Caki2 (cell line): ENCODE measurements at places on chromosomes 13 and 19.

DNA sequence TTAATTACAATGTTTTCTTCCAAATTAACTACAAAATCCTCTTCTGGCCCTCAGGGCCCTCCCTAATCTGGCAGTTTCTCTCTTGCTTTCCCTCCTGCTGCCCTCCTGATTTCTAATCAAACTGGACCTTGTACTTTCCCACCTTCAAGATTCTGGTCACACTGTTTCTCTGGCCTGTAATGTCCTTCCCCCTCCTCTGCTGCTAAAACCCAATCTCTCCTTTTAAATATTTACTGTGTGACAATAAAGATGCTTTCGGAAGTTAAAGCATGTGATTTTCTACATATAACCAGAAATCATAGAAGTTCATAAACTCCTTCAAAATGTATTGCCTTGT is 14.1 kb upstream of the HMGB1 start:
- no peak for DNase-seq

- DNase-seq = no peak
Observed at GRCh38 chr13:97174638-97175037, 47.5 kb upstream of the MBNL2 start.

GRCh38 chr13:25286308-25286968 is 850 bp downstream of the MTMR6 start:
- peak; percentile 30 for DNase-seq

DNA sequence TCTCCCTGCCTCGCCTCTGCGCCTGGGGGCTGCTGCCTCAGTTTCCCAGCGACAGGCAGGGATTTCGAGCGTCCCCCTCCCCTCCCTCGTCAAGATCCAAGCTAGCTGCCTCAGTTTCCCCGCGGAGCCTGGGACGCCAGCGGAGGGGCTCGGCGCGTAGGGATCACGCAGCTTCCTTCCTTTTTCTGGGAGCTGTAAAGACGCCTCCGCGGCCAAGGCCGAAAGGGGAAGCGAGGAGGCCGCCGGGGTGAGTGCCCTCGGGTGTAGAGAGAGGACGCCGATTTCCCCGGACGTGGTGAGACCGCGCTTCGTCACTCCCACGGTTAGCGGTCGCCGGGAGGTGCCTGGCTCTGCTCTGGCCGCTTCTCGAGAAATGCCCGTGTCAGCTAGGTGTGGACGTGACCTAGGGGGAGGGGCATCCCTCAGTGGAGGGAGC is 722 bp upstream of the ICAM1 start:
- no peak for DNase-seq

DNA sequence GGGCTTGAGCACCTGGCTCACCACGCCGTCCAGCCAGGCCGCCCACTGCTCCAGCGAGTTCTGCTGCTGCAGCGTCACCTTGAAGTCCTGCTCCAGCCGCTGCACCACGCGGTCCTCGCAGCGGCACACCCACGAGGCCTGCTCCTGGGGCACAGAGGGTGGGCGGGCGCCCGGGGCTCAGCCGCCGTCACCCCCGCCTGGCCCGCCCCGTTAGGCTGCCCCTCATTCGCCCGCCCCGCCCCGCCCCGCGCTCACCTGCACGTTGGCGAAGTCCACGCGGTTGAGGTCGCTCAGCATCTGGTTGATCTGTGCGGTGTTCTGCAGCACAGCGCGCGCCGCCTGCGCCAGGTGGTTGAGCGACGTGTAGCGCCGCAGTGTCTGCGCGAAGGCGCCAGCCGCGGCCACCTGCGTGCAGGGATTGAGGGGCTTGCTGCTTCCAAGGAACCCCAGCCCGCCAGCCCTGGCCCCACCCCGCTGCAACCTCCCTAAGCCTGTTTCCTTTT is 11.3 kb downstream of the DCAF15 start:
- no peak for DNase-seq

DNA sequence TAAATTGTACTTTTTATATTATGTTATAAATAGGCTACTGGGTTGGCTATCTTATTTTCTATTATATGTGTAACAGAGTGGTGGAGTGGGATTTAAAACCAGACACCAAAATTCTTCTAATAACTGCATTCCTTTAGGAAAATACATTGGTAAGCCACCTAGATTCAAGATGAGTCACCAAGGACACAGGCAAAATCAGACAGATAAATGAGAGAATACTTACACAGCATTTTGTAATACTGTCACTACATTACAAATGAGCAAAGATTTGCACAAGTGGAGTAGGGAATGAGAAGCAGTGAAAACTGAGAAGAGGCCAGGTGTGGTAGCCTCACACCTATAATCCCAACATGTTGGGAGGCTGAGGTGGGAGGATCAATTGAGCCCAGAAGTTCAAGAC is 6.2 kb upstream of the SPART start:
- DNase-seq = no peak

- no peak for DNase-seq
Observed at GRCh38 chr19:43811837-43812236, 9.6 kb upstream of the LYPD5 start.

GRCh38 chr19:46381756-46382345 is 31.5 kb downstream of the CCDC8 start:
- DNase-seq = no peak

DNA sequence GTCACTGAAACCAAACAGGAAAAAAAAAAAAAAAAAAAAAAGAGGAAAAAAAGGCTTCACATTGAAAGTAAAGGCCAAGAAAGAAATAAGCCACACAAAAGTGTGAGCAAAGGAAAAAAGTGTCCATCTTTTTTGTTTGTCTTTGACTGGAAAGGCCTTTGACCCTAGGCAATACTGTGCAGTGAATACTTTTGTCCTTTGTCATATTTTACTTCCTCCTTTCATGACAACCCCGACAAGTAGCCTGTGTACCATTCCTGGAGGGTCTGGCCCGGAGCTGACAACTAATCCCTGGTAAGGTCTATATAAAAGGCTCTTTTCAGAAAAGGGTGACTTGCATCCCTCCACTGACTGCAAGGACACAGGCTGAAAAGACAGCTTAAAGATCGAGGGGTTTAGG is 12.9 kb upstream of the MICU2 start:
- peak; percentile 28 for DNase-seq

- DNase-seq = no peak
Observed at GRCh38 chr13:100273138-100273537, 184.2 kb downstream of the PCCA start.

- DNase-seq = no peak
Observed at GRCh38 chr13:32426990-32427851, 709 bp downstream of the N4BP2L1 start.

- DNase-seq = no peak
Observed at GRCh38 chr13:39483326-39483725, 119.7 kb downstream of the LHFPL6 start.

DNA sequence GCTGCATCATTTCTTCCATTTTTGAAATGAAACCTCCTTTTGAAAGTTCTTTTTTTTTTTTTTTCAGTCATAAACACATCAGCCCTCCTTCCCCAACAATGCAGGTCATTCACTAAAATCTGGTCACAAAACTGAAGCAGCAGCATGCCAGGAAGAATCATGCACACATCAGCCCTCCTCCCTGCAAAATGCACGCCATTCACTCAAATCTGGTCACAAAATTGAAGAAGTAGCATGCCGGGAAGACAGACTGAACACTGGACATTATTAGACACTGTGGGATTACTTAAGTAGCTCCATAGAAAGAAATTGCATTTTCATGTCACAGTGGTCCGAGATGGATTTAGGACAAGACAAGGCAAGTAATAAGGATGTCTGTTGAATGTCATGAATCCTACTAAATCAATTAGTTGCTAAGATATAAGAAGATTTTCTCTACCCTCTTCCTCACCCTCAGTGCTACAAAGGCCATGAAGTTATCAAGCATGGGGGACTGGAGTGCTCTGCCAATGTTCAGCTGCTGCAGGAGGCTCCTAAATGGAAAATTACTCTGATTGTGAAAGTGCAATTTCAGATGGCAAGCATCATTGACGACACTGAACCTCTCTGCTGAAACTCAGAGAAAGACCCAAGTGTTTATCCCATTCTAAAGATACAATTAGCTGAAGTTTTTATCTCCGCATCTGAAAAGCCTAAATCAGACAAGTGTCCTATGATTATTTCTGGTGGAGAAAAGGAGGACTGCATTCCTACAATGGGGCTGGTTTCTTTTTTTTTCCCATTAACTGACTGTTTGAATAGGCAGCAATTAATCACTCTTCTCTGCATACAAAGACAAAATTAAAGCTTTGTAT is 913.2 kb downstream of the DIAPH3 start:
- no peak for DNase-seq

DNA sequence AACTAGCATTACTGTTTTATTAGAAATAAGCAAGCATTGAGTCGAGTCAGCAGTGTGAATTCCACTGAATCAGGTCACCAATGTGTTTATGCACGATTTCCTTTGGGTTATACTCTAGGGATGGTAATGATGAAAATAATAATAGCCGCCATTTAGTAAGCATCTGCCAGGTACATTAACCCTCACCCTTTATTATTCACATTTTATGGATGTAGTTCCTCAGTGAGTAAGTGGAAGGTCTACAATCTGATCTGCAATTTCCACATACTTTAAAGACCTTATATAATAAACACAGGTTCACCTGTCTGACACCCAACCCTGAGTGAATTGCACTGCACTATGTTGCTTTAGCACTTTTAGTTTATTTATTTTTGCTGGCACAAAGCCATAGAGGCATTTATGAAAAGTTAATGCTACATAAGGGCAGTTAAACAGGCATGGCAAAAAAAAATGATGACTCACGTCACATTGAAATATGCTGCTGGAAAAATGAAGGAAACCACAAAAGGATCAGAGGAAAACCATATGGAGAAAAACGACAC is 122.4 kb downstream of the TRPC4 start:
- DNase-seq = peak; percentile 83

DNA sequence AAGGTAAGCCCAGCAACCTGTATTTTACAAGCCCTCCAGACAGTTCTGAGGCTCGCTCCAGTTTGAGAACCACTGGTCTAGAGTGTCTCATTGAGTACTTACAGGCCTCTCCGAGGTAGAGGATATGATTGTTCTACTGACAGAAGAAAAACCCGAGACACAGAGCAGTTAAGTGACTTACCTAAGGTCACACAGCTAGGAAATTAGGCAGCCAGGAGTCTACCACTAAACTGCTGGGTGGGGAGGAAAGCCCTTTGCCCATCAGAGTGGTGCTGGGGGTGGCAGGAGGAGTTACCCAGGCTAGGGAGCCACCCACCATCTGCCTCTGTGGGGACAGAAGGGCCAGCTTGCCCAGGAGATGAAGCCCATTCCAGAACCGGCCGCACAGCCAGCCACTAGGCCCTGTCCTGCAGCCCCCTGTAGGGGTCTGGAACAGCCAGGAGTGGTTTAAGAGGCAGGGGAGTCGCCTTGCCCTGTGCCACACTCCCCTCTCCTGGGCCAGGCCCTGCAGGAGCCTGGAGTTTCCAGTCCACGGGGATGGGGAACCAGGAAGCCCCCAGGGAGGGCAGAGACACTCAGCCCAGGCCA is 703 bp downstream of the RASGRP4 start:
- no peak for DNase-seq

GRCh38 chr19:51710163-51710562 is 13.6 kb downstream of the HAS1 start:
- DNase-seq = no peak

DNA sequence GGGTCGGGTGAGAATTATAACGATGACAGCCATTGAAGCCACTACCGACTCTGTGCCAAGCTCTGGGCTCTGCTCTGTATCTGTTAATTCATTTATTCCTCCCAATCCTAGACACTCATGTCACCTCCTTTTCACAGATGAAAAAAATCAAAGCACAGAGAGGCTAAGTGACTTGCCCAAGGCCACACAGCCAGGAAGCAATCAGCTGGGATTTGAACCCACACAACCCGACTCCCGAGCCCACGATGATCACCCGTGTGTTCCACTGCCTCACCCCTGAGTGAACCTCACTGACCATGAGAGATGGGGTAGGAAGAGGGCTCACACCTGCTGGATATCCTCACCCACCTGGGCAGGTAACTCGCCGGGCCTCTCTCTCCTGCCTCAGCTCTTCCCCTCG is 40.1 kb downstream of the ZNF473 start:
- DNase-seq = no peak

- no peak for DNase-seq
Observed at GRCh38 chr13:110873639-110874507, 41.0 kb downstream of the ANKRD10 start.

DNA sequence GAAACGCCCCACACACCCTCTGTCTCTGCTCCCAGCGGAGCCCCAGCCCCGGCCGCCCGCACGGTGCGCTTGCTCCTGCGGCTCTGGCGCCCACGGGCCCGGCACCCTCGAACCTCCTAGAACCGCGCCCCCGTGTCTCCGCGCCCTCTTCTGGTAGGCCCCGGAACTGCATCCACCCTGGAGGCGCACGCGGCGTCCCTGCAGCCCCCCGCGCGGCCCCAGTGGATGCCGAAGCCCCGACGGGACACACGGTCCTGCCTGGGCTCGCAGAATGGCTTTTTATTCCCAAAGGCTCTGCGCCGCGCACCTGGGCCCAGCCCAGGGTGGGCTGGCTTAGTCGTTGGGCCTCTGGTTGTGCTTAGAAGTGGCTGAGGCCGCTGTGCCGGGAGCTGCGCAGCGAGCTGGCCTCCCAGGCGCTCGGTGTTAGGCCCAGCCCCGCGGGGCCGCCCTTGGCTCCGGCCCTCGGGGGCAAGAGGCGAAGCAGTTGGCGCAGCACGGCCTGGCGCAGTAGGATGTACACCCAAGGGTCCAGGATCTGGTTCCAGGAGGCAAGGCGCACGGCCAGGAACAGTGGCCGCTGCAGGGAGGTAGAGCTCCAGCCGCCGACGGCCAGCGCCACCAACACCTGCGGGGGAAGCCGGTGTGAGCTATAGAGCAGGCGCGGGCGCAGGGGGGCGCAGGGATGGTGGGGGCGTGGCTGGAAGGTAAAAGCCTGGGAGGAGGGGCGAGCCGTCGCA is 2.8 kb downstream of the PTGER1 start:
- DNase-seq = no peak

DNA sequence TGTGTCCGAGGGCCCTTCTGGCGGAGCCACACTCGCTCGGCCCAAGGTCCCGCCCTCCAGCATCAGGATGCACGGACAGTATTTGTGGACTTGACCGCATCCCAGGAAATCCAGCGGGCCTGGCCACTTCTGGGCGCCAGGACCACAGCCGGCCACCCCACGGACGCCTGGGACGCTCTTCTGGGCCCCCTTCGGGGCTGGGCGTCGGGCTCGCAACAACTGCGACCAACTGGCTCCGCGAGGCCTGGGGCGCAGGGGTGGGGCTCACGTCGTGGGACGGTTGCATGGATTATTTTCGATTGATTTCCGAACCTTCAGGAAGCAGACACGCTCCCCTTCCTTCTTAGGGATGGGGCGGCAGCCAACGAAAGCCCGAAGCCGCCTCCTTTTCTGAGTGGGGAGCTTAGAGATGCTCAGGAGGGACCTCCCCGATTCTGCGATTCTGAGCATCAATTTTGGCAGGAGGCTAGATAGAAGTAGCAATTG is 521 bp upstream of the NUP58 start:
- no peak for DNase-seq

GRCh38 chr13:40984668-40985366 is 34.3 kb downstream of the ELF1 start:
- DNase-seq = no peak

- DNase-seq = peak; percentile 64
Observed at GRCh38 chr13:23506807-23507291, 63.4 kb upstream of the TNFRSF19 start.

DNA sequence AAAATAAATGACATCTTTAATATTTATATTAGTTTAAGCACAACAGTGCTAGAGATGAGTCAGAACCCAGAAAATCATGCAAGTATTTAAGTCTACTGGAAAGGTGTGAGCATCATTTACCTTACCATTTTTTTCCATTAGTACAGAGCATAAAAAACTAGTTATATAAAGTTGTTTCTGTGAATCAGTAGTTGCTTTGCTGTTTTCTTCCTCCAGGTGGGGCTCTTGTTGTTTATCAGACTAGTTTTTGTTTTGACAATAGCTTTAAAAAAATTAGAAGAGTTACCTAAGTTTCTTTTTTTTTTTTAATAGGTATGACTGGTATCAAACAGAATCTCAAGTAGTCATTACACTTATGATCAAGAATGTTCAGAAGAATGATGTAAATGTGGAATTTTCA is 12.7 kb downstream of the SUGT1 start:
- peak; percentile 29 for DNase-seq
